HT-29 (cell line): ENCODE measurements at places on chromosomes 11 and 22. TPM values are rescaled to one million over a fixed set of nuclear protein-coding genes. Genes with fewer than 3 reads are reported as not detected.

Gene RIMBP3C
- 0.03 TPM in 1 of 2 replicates, not detected in the other for total RNA-seq

Gene CALCA
- total RNA-seq = not detected in 2 replicates

Gene TST
- 165 and 167 TPM in 2 replicates for total RNA-seq

Gene LMO2
- total RNA-seq = 0.05 and 0.21 TPM in 2 replicates

Gene MS4A4A
- total RNA-seq = not detected in 2 replicates

Gene LARGE2
- 2.6 and 4.5 TPM in 2 replicates for total RNA-seq
